Fibroblast of skin of left biceps (primary cell): ENCODE measurements at places on chromosomes 7 and 10.

- no peak for DNase-seq
These were observed 163.8 kb downstream of the RGS10 start for GRCh38 chr10:119378737-119379067.

GRCh38 chr10:124446830-124447750 lies 2.7 kb downstream of the NKX1-2 start:
- no peak for DNase-seq

DNA sequence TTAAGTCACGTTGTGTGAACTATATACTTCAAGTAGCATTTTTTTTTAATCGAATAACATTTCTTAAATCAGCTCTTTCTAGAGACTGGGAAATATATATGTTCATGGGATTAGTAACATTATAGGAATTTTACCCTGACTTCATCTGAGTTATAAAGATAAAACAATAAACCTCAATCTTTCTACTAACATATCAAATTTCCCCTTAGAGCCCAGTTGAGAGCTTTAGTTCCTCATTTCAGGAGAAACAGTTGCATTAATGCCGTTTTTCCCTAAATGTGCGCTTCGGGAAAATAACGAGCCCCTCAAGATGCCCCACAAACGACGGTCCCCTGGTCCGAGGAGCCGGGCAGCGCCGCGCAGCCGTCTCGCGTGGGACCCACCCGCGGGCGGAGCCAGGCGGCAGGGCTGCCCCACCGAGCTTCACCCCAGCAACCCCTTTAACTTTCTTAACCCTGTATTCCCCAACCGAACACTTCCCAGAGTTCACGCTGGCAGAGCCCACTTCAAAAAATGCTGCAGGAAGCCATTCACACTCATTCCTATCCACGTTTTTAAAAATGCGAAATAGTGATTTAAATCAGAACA lies 152.5 kb upstream of the YAE1 start:
- no peak for DNase-seq

- no peak for DNase-seq
These were observed 40.0 kb downstream of the SYPL1 start for GRCh38 chr7:106071999-106072714.

DNA sequence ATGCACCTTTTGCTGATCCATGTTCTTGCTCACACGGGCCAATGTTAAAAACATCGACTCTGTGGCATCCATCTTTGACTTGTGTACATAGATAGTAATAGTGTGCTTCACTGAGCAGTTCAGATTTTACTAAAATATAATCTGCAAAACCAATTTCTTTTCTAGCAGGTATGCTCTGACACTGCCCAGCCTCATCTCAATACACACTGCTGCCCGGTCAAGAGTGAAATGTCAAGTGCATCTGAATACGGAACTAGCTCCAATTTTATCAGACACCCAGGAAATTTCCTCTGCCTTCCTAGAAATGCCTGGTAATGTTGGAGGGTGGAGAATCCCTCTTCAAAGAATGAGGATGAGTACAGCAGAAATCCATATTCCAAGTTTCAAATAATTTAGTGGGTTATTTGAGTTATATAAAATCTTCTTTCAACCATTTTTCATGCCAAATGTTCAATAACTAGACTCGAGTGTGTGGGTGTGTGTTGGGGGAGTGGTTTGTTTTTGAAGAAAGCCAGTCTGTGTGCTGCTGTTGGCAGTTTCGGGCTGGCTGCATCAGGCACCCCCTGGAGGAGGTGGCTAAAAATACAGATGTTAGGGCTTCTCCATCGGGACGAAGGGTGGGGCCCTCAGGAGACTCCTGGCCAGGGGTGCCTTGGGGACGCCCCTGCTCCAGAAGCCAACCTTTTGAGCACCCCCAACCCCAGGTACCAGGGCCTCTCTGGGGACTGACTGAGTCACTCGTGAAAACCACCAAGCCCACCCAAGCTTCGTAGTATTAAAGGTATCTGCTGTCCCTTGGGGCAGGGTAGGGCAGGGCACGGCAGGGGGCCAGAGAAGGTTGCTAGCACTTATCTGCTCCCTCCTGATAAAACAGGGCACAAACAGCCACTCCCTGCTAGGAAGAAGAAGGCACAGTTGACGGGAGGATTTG lies 15.4 kb downstream of the CTBP2 start:
- DNase-seq: no peak

- no peak for DNase-seq
These were observed 769.6 kb downstream of the GRID1 start for GRCh38 chr10:85597006-85597405.

DNA sequence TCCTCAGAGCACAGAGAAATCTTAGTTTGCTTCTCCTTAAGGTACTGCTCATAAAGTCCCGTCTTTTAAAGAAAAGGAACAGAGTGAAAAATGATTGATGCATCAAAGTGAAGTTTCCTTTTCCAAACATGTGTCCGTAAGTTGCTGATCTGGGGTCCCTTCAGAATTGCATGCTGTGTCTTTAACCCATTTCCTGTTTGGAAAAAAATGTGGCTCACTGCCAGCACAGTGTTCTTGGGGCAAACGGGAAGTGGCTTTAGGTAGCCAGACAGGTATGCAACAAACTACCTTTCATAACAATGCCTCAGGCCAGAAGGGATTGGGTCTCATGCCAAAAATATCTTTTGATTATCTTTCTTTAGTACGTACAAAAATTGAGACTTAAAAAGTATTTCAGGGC lies 50.9 kb downstream of the TFAM start:
- DNase-seq: no peak

GRCh38 chr7:69109246-69109645 lies 489.0 kb upstream of the AUTS2 start:
- DNase-seq: no peak

GRCh38 chr10:98852686-98853085 lies 383.0 kb downstream of the HPSE2 start:
- no peak for DNase-seq

DNA sequence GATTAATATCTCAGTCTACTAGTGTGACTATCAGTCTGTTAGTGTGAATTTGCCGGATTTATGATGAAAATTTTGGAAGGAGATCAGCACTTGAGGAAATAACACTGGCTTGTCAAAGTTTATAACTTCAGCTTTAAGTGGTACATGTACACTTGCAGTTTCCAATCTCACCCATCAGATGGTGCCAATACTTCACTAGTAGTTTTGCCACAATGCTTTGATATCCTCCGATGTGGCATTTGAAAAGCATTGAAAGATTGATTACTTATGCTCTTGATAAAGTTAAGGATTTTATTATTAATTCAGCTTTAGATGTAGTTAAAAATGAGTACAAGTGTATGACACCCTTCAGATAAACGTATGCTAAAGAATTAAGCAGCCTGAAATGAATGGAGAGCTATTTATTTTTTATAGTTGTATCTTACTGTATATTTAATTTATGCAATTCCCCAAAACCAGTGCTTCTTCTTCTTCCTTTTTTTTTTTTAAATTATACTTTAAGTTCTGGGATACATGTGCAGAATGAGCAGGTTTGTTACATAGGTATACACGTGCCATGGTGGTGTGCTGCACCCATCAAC lies 98.2 kb downstream of the ANLN start:
- DNase-seq: no peak

DNA sequence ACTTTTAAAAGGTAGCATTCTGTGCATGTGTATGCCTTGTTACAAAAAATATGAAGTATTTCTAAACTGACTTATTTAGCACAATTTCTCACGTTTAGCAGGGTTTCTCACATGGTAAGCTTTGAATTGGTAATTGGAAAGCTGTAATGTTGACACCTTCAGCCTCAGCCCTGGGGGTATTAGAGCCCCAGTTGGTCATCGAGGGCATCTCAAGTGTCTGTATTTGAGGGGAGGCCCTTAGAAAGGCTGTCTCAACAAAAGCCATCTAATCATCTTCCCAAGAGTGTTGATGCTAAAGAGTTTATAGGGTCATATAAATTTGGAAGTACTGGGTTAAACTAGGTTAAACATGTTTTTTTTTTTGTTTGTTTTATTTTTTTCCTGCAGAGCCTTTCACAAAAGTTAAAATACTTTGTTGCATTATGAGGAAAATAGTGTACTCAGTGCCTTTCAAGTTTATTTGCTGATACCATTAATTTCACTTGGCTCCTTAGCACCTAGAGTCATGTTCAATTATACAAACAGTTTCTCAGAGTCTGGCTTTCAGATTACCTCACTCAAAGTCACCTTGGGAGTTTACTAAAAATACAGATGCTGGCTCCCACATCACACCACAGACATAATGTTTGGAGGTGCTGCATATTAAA lies 134.0 kb downstream of the CD36 start:
- no peak for DNase-seq

- no peak for DNase-seq
These were observed 125.8 kb upstream of the NANOS1 start for GRCh38 chr10:118903691-118904090.

DNA sequence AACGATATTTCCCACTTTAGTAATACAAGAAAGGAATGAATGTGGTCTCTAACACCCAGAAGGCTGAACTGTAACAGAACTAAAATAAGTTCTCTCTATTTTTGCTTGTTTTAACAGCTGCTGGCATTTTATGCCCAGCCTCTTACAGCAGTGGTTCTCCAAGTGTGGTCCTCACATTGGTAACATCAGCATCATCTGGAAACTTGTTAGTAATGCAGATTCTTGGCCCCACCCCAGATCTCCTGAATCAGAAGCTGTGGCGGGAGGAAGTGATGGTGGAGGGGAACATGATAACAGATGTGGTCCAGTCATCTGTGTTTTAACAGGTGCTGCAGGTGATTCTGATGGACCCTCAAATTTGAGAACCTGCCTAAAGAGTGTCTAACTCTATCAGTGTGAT lies 170.1 kb downstream of the TMEM26 start:
- DNase-seq: no peak

GRCh38 chr10:79561257-79561656 lies 1.1 kb upstream of the SFTPA2 start:
- DNase-seq: no peak
